Gastrocnemius medialis (tissue), 4 donors: ENCODE measurements at places on chromosomes 12 and 14. TPM values are rescaled to one million over a fixed set of nuclear protein-coding genes. Genes with fewer than 3 reads are reported as not detected.

- DNase-seq, result no peak
Measured at GRCh38 chr12:16189849-16190248, 87.6 kb downstream of the SLC15A5 start.

DNA sequence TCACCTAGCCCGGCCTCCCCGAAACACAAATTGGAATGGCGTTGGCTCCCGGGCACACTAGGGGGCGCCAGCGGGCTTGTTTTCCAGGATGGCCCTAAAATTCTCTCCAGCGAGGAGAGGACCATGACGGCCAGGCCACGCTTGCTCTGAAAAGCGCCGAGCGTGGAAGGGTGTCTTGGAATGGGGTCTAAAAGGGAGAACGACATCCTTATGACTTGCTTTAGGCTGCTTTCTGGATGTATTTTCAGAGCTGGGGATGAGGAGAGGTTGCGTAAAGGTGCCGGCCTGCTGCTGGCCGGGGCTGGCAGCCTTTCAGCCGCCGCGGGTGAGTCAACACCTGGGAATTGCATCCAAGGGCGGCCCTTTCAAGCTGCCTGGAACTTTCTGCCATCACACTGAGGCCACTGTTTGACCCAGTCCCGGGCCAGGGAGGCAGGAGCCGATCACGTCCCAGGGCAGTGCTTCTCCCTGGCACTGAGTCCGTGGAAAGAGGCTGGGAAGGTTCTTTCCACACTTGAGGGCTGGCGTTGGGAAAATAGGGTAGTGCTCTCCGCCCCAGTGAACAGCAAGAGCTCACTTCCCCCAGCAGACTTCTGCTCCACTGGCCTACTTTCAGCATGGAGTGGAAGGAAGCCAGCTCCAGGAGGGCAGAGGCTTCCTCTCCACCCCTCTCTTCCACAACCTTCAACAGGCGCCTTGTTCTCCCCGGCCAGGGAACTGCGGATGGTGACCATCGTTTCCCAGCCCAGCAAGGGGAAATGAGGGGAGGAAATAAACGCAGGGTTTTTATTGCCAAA, 216.2 kb downstream of the TTC8 start:
- DNase-seq, result peak; percentile 88

DNA sequence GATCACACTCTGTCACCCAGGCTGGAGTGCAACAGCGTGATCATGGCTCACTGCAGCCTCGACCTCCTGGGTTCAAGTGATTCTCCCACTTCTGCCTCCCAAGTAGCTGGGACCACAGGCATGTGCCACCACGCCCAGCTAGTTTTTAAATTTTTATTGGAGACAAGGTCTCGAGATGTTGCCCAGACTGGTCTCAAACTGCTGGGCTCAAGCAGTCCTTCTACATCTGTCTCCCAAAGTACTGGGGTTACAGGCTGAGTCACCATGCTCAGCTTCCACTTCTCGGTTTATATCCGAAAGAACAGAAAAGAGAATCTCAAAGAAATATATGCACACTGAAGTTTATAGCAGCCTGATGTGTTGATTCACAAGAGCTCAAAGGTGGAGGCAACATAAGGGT, 107.5 kb downstream of the SCARB1 start:
- DNase-seq, result no peak

DNA sequence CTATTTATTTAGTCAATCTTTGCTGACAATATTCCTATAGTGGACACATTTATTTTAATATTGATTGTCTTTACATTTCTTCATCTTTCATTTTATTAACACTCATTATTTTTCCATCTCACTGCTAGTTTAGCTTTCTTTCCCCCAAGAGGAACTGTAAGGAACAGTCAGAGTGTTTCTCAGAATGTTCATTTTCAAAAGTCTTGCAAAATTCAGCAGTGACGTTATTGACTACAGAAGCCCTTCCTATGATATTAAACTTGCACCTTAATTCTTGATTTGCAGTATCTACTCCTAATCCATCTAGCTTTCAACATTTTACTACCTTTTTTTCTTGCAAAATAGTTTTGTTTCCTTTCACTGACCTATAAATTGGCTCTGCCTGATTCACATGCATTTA, 13.0 kb downstream of the CLEC2B start:
- no peak for DNase-seq

CPNE6 gene
- total RNA-seq, result not detected

DNA sequence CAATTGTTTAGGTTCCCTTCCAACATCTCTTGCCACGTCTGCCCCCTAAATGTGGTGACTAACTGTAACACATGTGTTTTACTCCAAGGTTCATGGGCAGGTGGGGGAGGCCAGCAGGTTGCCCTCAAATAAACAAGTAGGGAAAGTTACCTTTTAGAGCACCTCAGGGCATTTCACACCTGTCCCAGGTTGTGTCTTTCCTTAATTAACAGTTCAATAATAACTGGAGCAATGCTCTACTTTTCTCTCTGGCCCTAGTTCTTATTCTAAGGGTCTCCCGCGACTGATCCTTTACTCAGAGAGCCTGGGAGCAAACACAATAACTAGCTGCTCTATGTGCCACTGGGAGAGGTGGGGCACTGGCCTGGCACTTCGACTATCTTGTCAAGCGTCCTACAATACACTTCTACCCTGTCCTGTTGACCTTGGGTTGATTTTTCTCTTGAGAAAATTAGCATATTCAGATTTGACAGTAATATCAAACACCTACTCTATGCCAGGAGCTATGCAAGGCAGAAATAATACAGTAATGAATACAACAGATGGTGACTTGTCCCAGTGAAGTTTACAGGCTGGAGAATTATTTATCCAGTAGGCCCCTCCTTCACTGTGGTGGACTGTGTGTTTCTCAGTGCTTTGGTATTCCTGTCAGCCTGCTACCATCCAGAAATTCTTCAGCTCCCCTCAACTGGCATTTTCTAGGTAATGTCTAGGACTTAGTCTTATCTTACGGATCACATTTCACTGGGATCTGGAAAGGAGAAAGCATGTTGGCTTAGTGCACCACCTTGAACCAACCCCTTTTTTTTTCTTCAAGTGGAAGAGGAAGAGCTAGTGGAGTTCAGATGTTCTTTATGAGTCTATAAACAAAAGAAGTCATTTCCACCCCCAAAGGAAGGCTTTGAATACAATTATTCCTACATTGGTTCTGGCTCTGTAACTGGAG, 202.6 kb downstream of the CRADD start:
- DNase-seq, result no peak

KRT75 gene
- not detected for total RNA-seq

VDR gene
- 3.4 TPM for total RNA-seq

- no peak for DNase-seq
Measured at GRCh38 chr12:6771091-6771495, 1.2 kb upstream of the LAG3 start.

DNA sequence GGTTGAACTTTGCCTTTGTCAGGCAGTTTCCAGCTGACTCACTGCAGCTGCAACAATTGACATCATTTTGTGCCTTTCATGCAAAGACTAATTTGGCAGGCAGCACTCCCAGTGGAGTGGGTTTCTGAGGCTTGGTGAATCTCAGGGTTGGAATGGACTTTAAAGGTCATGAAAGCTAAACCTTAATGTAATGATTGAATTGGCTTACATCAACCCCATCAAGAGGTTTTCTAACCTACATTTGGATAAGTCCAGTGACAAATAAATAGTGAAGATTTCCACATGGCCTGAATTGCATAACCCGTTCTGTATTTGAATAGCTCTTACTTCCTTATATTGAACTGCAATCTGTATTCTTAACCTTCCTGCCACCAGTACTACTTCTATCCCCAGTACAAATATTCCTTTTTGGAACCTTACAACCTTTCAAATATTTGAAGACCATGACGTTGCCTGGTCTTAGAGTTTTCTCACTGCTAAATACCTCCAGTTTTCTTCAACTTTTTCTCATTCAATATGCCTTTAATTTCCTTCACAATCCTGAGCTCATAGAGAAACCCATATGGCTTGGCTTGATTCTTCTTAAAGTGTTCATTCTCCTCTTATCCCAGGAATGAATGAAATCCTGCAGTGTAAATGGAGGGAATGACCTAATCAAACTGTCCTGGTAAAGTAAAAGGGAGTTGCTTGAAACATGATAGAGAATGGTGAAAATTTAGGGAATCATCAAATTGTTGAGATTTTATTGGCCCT, 168.1 kb upstream of the NOVA1 start:
- peak; percentile 41 for DNase-seq

- no peak for DNase-seq
Measured at GRCh38 chr14:60116181-60116580, 24.5 kb downstream of the PCNX4 start.

GRCh38 chr12:5395443-5396271, 36.3 kb upstream of the NTF3 start:
- no peak for DNase-seq

TAS2R13 gene
- 0.26 TPM for total RNA-seq

- DNase-seq, result no peak
Measured at GRCh38 chr14:101781240-101782061, 19.9 kb downstream of the PPP2R5C start.

GRCh38 chr14:37608649-37609048, 13.2 kb downstream of the TTC6 start:
- DNase-seq, result no peak

DNA sequence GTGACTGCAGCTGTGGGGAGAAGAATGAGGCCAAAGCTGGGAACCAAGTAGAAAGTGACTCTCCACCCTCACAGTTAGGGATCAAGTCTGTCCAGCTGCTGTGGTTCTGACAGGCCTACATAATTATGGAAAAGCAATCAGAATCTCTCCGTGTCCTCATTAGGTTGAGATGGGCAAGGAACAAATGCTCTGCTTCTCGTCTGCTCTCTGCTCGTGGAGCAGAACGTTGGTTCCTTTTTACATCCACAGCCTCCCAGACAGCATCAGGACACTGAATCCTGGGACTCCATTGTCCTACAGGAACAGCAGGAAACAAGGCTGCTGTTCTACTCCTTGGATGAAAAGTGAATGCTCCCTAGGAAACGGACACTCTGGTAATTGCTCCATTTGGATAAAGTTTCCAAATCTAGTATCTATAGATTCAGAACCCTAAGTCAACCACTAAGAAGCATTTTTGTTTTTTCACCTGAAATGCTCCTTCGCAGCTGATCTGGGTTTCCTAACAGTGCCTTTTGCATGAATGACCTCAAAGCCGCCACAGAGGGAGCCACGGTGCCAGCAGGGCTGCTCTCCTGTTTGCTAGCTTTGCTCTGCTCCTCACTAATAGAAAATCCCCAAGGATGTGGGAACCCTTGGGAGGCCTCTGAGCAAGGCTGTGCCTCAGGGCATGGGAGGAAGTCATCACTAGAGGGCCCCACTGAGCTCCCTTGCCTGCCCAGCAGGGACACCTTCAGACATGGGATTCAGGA, 102.0 kb downstream of the EGLN3 start:
- no peak for DNase-seq

GRCh38 chr14:71056168-71056567, 148.9 kb downstream of the PCNX1 start:
- DNase-seq, result no peak
